ENCODE measurements at places on chromosomes 5 and 9.

GRCh38 chr5:124677374-124678351 is 68.8 kb downstream of the ZNF608 start:
- no peak for DNase-seq

DNA sequence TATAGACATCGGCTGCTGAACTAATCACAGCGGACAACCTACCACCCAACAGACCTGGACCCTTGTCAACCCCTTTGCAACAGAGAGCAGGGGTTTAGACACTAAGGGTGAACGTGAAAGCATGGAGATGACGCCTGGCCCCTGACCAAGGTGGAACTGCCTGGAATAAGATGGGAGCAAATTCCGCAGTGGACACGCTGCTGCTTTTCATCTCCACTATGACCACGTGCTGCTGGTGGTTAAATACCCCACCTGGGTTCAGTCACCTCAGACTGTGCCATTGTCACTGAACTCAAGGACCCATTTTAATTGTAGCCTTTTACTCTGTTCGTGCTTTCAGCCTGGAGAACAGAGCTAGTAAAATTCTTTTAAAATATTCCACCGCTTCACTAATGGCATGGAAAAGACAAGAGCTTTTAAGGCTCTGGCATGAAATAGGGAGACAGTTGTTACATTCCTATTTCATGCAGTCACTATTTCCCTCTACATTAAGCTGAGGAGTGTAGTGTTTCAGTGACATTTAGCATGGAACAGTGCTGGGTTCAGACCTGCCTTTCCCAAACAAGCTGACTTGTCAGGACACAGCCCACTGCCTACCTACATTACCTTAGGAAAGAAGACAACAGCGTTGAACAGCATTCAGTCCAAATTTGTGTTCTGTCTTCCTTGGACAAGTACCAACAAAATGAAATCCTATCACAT is 96.8 kb downstream of the ANKRD18B start:
- DNase-seq, result no peak

DNA sequence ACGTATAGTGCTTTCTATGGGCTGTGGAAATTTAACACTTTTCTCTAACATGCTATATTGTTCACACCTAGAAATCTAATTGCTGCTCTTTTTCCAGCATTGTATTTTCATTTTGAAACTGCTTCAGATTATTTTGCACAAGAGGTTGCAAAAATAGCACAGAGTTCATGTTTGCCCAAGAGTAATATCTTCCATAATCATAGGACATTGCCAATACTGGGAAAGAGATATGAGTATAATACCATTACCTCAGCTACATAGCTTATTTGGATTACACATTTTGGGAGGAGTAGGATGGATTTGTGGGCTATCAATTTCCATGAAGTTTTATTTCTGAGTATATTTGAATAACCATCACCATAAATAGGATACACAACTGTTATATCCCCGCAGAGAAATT is 717.1 kb downstream of the CDH9 start:
- DNase-seq, result no peak

DNA sequence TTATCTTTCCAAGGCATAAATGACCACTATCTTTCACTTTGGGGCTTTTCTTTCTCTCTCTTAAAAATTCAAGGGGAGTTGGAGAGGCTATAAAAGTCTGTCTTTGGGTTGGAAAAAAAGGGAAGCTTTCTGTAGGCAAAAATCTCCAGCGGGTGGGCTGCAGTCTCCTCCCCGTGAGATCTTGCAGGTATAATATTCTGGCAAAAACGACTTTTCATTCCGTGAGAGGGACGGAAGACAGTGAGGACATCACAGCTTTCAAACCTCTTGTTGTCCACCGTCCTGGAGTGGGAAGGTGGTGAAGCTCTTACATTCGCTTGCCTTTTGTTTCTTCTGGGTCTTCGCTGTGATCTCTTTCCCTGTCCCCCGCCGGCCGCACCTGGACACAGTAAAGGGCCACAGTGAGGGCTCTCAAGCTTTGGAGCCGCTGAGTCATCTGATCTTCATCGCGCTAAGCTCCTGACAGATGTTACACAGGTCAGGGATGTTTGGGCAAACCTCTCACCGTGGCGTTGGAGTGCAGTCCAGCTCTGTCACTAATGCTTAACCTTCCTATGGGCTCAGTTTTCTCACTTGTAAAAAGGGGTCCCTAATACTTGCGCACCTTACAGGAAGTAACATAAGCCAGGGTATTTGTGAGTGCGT is 61.9 kb upstream of the MEGF10 start:
- DNase-seq, result no peak

DNA sequence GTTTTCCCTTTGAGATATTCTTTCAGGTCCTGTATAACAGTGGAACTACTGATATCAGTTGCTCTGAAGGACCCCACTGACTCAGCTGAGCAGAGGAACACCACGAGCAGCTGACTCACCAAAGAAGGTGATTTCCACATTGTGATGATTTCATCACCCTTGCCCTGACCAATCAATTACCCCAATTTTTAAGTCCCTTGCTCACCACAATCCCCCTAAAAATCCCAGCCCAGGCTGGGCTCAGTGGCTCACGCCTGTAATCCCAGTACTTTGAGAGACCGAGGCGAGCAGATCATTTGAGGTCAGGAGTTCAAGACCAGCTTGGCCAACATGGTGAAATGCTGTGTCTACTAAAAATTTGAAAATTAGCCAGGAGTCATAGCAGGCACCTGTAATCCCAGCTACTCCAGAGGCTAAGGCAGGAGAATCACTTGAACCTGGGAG is 125.3 kb upstream of the ABCA1 start:
- DNase-seq, result no peak

DNA sequence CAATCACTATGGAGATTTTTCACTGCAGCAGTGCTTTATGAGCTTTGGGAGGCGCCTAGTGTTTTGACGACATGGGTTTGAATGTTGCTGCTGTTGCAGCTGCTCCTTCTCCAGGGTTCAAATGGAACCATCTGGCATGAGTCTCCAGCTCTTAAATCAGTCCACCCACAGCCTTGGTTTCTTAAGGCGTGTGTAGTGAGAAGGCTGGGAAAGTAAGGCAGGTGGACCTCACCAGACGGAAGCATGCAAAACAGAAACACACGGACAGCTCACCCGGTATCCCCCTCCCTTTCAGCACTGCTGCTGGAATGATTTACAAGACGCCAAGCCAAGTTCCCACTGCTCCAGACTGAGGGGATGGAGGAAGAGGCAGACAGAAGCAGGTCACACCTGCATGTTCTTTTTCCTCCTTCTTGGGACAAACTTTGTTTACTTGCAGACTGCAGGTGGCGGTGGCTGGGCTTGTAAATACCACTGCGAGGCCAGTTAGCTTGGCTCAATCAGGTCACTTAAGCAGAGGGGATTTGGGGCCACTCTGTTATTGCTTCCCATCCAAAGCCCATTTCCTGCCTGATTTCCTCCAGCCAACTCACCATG is 47.4 kb downstream of the ADAM19 start:
- no peak for DNase-seq

- no peak for DNase-seq
Measured at GRCh38 chr5:95791751-95792150, 30.8 kb downstream of the GLRX start.

DNA sequence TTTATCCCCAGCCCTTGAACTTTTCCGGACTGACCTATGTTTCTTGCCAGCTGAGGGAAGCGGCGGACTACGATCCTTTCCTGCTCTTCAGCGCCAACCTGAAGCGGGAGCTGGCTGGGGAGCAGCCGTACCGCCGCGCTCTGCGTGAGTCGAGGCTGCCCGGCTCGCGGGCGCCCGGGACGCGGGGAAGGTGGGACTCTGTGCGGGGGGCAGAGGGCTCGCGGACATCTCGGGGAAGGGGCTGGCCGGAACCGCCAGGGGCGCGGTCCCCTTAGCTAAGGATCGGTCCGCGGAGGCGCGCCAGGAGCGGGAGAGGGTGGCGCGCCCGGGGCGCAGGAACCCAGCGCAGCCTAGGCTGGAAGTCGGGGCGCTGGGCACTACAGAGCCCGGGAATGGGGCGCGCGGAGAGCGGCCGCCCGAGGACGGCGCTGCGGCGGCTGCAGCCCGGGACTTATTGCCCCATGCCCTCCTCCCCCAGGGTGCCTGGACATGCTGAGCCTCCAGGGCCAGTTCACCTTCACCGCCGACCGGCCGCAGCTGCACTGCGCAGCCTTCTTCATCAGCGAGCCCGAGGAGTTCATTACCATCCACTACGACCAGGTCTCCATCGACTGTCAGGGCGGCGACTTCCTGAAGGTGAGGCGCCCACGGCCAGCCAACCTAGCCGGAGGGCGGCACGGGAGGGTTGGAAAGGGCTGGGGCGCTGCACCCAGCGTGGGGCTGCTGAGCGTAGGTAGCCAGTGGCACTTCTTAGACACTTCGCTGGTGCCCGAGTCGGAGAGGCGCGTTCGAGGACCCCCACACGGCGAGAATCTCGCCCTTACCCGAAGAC is 922 bp downstream of the CRHBP start:
- DNase-seq, result no peak

GRCh38 chr5:180599981-180600553 is 8.8 kb upstream of the SCGB3A1 start:
- DNase-seq, result no peak

DNA sequence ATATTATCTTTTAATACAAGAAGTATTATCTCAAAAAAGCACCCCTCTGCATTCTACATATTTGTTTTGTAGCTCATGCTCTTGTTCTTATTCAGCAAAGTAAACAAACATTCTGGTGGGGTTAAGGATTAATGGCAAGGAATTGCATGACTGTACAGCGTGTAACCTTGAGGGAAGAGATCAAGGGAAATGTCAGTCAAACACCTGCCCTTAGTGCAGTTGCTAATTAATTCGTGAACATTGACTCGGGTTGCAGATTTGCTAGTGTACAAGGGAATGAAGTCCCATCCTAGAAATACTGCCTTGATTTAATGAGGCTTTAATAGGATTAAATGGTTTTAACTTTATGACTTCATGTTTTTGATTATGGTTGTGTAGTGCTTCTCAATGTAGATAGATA is 1758.1 kb downstream of the MAT2B start:
- no peak for DNase-seq

- no peak for DNase-seq
Measured at GRCh38 chr5:138083702-138084101, at the start of gene WNT8A. Gene WNT8A (plus strand): TSS chr5:138084033. CDS start chr5:138084128, 95 bp downstream.

GRCh38 chr9:97529363-97530076 is 28.1 kb downstream of the TMOD1 start:
- DNase-seq, result no peak

DNA sequence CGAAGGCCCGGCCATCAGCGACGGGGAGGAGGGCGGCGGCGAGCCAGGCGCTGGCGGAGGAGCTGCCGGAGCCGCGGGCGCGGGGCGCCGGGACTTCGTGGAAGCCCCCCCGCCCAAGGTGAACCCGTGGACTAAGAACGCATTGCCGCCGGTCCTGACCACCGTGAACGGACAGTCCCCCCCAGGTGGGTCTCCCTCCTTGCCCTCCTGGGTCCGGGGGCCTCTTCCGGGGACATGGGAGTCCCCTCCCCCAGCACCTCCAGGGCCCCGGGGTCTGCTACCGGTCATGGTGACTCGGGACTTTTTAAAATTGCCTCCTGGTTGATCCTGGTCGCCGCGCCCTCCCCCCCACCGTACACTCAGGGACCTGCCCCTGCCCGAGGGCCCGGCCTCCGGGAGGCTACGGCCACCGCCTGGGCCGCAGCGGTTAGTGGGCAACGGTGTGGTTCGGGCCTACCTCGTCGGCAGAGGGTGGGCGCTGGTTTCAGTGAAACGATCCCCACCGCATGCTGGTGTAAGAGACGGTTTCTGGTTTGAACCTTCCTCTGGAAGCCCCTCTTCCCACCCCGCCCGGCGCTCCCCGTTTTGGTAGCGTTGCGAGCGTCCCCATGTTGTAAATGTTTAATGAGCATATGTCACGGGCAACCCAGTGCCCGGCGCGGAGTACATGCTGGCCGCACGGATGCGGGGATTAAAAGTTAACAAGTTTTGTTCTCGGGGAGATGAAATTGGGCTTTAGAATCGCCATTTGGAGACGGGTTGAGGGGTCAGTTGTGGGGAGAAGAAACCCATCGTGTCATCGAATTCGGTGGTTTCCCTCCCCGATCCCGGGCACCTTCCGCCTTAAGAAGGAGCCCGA is 1.1 kb downstream of the LARP1 start:
- DNase-seq, result peak; percentile 40

GRCh38 chr5:66232706-66233445 is 88.8 kb downstream of the SREK1 start:
- DNase-seq, result no peak

DNA sequence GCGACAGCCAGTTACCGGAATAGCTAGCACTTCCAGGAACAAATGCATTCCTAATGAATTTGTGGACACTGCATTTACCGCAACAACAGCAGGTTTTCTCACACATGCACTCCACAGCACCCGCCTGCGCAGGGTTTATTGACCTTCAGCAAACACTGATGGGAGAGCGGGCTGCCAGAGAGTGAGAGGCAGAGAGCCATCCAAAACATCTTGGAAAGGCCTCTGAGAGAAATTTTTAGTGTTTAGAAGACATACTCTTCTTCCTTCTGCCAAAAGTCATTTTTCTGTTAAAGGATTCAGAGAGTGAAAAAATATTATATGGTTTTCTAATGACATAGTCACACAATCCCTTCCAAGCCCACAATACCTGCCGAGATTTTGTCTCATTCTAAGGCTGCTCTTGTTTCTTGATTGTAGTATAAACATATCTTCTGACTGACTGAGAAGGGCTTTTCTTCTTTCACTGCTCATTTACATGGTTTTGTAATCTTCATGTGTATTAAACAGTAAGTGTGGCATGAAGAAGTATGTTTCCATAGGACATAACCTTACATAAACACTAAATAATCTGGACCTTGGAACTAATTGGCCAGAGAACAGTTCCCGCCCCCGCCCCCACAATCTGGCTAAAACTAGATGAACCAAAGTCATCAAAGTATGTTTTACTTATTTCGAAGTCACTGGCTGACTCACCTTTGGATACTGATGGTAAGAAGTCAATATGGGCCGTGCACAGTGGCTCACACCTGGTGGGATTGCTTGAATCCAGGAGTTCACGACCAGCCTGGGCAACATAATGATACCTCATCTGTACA is 432.5 kb upstream of the MEF2C start:
- DNase-seq, result no peak

DNA sequence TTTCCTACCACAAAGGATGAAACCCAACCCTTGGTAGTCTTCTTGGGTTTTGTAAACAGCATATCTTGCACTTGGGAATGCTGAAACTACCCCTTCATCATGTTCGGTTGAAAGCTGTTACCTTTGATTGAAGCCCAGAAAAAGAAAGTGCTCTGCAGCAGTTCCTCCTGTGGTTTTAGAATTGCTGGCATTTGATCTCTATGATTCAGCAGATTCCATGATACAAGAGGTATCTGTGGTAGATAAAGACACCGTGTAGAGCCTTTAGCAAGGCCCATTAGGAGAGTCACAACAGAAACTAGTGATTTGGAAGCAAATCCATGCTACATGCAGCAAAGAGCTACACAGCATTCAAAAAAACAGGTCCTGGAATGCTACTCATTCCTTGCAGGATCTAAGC is 557.0 kb downstream of the TLE1 start:
- peak; percentile 48 for DNase-seq

DNA sequence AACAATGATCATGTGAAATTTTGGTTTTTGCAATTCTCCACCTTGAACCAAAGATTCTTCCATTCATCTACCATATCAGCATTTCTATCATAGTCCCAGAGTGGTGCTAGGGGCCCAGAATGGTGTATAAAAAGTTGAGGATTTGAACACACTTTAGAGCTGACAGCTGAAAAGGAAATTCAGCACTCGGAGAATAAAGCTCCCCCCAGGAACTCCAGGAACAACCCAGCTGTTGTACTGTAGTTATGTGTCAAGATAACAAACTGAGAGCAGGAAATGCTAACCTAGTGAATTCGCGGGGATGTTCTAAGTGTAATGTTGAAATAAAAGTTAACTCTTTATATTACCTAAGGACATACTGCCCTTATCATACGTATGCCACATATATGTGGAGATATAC is 216.7 kb downstream of the NFIB start:
- DNase-seq, result no peak

- DNase-seq, result peak; percentile 97
Measured at GRCh38 chr9:133144142-133144903, 19.4 kb downstream of the GBGT1 start.
